ENCODE measurements at places on chromosomes 11 and 22.
A peak's percentile ranks its signal among the peaks of the same experiment; 100 is the strongest.

- DNase-seq = no peak
Observed at GRCh38 chr11:77346906-77347603, 45.6 kb upstream of the GDPD4 start.

DNA sequence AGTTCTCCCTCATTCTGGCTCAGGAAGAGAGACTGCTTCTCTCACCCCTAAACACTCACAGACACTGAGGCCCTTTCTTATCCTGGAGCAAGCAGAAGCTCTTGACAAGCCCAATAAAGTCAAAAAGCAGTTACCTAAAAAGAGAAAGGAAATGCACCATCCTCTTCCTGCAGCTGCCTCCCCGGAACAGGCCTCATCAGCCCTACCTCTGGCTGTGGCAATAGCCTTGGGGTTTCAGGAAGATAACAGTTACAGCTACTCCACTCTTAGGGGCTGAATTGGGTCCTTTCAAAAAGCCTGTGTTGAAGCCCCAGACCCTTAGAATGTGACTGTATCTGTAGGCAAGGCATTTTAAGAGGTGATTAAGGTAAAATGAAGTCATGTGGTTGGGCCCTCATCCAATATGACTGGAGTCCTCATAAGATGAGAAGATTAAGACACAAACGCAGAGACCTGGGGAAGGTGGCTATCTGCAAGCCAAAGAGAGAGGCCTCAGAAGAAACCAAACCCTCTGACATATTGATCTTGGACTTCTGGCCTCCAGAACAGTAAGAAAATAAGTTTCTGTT lies 3.5 kb upstream of the LGALS12 start:
- no peak for DNase-seq

GRCh38 chr11:32374261-32374711 lies 61.1 kb downstream of the WT1 start:
- no peak for DNase-seq

GRCh38 chr22:35150183-35151107 lies 84.5 kb downstream of the ISX start:
- DNase-seq = peak; percentile 11

DNA sequence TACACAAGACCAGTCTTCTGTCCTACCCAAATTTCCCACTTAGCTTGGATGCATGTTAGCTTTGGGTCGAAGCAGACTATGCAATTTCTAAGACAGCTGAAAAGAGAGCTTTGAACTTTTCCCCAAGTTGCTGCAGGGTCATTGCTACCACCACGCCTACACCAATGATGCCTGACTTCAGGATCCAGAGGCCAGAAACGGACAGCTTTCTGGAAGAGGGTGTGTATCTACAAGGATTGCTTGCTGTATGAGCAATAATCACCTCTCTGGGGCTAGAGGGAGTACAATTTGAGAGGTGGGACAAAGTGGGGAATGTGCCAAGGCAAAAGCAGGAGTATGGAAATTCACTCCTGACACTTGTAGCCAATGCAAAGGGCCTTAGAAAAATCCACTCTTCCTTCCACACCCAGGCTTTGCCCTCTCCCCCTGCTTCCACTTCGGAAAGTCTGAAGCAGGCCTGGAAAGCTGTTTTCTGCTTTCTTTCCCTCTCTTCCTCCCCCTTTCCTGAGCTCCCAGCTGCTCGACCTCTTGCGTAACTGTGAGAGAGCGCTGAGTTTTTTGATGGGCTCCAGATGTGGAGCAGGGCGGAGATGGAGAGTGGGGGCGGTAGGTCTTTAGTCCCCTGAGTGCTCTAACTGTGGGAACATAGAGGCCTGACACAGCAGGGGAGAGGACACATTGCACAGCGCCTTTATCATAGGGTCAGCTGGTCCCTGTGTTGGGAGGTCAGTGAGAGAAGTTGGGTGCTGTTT lies 2.1 kb upstream of the PHLDB1 start:
- no peak for DNase-seq

GRCh38 chr11:15485432-15485831 lies 370.7 kb downstream of the INSC start:
- no peak for DNase-seq

DNA sequence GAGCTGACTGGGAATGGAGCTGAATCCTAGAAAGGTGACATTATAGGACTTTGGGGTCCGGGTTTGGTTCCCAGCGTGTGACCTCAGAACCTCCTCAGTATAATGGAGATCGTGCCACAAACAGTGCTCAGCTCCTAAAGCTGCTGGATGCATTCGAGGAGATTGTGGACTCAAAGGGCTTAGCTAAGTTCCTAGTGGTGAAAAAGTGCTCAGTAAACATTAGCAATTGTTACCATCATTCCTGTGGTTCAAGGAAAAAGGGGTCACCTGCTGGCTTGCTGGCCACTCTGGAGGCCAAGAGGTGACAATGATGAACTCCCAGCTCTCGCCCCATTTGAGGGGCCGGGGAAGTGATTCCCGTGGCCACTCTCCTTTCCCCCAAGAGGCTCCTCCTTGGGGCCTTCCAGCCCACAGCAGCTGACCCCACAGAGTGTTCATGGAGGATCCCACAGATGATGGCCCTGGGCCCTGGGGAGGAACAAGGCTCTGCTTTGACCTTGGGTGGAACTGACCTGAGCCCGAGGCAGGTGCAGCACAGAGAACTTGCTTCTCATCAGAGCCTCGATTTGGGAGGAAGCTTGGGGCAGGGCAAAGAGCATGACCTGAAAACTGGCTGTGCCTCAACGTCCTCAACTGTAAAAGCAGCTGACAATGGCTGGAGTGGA lies 40.1 kb downstream of the TRIM29 start:
- no peak for DNase-seq

GRCh38 chr11:76391021-76391420 lies 9.9 kb downstream of the GVQW3 start:
- DNase-seq = no peak

DNA sequence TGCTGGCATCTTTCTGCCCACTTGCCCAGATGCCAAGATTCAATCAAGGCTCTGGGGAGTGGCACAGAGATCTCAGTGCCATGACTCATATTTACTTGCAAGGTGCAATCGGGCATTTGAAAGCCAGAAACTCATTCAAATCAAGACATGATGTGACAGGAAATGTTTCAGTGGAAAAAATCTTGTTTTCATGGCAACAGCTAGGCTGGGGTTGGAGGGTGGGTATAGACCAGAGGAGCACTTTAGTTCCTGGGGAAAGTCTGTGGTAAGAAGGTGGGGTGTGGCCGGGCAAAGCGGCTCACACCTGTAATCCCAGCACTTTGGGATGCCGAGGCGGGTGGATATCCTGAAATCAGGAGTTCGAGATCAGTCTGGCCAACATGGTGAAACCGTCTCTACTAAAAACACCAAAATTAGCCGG lies 1.2 kb downstream of the MAJIN start:
- DNase-seq = no peak

GRCh38 chr11:64021757-64022093 lies 14.0 kb upstream of the FLRT1 start:
- DNase-seq = no peak

- DNase-seq = no peak
Observed at GRCh38 chr11:88384004-88384668, 46.6 kb upstream of the CTSC start.

GRCh38 chr11:1388763-1389102 lies 1.0 kb upstream of the BRSK2 start:
- no peak for DNase-seq

- no peak for DNase-seq
Observed at GRCh38 chr11:83601914-83602527, 315.9 kb upstream of the CCDC90B start.

DNA sequence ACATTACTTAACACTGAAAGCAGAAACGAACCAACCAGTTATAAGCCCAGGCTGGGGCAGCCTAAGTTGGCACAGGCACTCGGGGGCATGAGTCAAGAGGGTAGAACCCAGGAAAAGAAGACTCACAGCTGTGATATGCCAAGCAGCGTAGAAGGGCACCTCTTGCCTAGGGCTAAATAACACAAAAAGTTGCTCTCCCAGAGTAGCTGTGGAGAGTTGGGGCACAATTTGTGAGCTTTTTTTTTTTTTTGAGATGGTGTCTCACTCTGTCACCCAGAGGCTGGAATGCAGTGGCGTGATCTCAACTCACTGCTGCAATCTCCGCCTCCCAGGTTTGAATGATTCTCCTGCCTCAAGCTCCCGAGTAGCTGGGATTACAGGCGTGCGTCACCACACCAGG lies 8.8 kb downstream of the CLMP start:
- no peak for DNase-seq

GRCh38 chr11:123899792-123900191 lies 2.2 kb upstream of the OR8D4 start:
- DNase-seq = no peak

DNA sequence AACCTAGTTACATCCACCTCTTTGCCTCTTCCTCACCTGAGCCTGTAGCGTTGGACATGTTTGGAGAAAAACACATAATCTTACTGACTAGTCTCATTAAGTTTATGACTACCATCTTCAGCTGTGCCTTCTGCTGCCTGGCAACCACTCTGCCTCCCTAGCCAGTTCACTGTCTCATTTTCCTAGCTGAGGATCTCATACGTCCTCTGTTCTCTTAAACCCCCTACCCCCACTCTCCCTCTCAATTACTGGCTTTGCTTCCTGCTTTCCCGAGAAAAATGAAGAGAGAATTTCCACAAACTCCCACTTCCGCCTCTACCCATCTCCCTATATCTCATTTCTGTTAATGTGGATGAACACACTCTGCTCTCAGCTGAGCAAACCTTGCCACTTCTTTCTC lies 239.3 kb upstream of the POU2AF2 start:
- no peak for DNase-seq

GRCh38 chr11:94583866-94584500 lies 16.8 kb downstream of the PIWIL4 start:
- no peak for DNase-seq

GRCh38 chr11:45184640-45185039 lies 38.2 kb downstream of the PRDM11 start:
- DNase-seq = no peak

GRCh38 chr22:32994041-32994830 lies 63.9 kb downstream of the SYN3 start:
- no peak for DNase-seq

DNA sequence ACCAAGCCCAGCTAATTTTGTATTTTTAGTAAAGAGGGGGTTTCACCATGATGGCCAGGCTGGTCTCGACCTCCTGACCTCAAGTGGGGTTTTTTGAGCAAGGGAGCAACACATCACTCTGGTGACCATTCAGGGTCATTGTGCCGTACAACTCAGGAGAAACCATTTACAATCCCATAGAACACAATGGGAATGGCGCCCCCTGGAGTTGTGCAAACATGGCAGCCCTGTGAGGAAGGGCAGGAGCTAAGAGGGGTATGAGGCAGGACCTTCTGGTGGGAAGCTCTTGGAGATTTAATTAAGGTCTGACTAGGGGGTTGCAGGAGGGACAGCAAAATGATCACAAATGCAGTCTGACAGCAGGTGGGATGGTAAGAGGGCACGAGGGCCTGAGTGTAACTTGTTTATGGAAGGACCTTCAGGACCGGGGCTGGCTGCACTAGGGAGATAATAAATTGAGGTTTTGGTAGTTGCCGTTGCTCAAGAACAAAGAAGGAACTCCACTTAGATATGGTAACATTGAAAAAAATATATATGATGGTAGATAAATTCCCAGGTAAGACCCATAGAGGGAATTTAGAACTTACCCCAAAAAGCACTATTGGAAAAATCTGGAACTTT lies 9.1 kb upstream of the CSF2RB start:
- DNase-seq = no peak

DNA sequence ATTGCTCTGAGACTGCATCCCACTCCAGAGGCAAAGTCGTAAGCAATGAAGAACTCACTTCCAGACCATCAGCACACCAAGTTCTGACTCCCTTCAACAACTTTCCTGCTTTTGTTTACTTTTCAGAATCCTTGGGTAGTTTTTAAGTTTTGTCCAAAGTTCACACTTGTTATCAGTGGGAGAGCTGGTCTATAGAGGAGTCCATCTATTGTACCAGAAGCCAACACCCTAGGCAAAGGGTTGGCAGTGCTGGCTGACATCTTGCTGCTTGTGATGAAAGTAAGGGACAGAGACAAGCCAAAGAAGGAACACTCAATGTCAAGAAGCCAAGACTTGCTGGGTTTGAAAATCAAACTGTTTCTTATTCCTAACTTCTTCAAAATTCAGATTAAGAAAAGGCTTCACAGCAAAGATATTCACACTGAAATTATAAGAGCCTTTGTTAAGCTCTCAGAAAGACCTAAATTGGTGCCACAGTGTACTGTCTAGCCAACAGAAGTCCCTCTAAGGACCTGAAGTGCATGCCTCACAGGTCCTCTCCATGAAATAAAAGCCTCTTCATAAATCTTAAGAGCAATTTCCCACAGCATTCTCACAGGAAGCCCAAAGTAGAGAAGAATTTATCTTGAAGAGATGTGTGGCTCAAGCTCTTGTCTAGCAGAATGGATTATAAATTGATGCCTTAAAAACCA lies 21.5 kb upstream of the LINC01488 start:
- DNase-seq = no peak

DNA sequence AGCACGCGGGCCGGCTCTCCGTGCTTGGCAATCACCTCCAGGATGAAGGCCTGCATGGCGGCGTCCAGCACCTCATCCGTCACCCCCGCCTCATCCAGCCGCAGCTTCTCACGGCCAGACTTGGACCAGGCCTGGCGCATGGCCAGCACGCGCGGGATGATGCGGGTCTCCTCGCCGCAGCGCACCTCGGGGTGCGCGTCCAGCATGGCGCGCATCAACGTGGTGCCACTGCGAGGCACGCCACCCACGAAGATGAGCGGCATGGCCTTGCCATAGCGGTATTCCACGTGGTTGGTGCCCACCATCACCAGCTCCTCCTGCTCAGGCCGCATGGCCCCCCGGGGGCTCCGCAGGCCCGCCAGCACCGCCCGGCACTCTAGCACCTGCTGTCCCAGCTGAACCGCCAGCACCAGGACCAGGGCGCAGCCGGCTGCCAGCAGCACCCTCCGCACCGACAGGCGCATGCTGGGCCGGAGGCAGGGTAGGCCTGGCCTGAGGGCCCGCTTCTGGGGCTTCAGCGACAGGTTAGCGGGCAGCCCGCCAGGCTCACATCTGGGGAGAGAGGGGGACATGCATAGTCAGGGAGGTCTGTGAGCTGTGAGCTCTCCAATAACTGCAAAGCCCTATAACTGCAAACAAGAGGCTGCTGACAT lies 29.0 kb upstream of the TFIP11 start:
- DNase-seq = no peak

- DNase-seq = no peak
Observed at GRCh38 chr22:49210606-49211005, 617.1 kb downstream of the BRD1 start.

GRCh38 chr11:46534711-46535110 lies 59.1 kb downstream of the AMBRA1 start:
- DNase-seq = no peak

- DNase-seq = no peak
Observed at GRCh38 chr11:97687111-97687510, 1297.3 kb downstream of the JRKL start.

- no peak for DNase-seq
Observed at GRCh38 chr11:36248436-36248835, 40.8 kb downstream of the COMMD9 start.

- no peak for DNase-seq
Observed at GRCh38 chr11:44351898-44352498, 42.1 kb upstream of the ALX4 start.
